ENCODE measurements at places on chromosomes 11 and 22.

DNA sequence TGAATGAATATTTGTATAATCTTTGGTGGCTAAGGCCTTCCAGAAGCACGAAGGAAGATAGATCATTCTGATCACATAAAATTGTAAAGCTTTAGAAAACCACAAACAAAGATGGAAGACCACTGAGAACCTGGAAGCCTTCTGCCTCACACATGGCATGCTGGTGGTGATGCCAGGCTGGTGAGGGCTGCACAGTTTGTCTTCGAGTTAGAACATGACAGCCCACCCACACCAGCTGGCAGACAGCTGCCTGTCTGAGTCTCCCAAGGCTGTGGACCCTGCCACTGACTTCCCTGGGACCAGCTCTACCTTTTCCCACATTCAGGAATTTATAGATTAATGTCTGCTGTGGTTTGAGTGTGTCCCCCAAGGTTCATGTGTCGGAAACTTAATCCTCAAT lies 48.8 kb upstream of the B3GAT1 start:
- DNase-seq = no peak

DNA sequence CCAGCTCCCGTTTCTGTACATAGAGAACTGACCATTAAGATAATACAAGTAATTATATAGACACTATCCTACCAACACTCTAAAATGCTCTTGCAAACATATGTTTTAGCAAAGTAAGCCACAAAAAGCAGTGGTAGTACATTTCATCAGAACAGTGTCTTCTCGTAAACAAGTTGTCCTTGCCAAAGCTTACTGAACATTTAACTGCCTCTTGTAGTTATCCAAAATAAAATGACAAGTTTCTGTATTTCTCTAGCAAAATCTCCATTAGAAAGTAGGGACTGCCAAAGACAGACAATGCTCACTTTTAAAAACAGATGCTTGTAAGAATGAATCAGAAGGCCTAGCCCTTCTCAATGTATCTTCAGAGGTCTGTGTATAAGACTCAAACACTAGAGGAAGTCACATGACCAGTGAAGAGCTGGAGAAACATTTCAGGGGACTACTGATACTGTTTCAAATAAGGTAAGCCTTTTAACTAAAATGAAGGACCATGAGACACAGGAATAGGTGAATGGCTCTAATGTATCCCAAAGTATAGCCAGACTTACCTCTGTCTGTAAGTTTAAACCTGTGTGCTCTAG lies 7.8 kb upstream of the ZC3H12C start:
- no peak for DNase-seq

DNA sequence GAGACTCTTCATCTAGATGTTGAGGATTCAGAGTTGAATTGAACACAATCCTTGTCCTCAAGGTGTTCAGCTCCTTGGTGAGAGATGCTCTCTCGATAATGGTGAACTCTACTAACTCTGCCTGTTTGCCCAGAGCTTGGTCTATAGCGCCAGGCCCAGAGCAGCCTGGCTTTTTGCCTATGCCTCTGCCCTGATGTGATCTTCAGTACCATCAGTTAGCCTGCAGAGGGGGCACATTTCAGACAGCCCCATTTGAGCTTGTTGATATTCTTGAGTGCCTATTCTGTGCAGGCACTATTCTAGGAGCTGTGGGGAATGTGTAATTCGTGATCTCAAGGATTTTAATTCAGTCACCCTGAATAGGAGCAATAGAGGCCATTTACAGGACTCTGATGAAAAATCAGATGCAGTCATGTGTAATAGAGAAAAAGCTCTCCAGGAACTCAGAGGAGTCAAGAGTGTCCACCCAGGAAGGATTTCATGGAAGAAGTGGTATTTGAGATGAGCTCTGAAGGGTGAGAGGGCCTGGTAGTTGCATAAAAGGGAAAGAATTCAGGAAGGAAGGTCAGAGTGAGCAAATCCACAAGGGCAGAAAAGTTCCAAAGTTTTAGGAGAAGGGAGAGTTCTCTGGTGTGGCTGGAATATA lies 19.3 kb downstream of the GTPBP1 start:
- no peak for DNase-seq

- no peak for DNase-seq
Observed at GRCh38 chr11:66720223-66720898, 8.7 kb downstream of the SPTBN2 start.

DNA sequence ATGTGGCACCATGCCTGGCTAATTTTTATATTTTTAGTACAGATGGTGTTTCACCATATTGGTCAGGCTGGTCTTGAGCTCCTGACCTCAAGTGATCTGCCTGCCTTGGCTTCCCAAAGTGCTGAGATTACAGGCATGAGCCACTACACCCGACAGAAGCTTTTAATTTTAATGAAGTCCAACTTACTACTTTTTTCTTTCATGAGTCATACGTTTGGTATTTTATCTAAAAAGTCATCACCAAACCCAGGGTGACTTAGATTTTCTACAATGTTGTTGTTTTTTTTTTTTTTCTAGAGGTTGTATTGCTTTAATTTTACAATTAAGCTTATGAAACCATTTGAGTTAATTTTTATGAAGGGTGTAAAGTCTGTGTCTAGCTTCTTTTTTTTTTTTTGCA lies 34.9 kb downstream of the JRKL start:
- DNase-seq = no peak

DNA sequence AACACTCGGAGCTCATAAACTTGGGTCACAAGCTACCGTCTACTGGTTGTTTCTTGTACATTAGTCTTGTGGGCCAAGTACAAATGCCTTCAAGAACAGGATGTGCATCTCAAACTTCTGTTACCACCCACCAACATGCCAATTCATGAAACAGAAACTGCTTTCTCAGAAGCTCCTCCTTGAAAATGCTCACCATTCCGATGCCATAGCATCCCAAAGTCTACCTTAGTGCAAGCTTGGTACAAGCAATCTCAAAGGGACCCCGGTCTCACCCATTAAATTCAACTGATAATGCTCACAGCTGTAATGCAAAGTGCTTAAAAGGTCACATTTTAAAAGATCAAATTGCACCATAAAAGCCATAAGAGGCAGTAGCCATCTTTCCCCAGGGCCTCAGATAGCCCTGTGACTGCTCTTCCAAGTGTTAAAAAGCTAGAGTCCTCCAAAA lies 31.8 kb upstream of the CCDC34 start:
- no peak for DNase-seq

DNA sequence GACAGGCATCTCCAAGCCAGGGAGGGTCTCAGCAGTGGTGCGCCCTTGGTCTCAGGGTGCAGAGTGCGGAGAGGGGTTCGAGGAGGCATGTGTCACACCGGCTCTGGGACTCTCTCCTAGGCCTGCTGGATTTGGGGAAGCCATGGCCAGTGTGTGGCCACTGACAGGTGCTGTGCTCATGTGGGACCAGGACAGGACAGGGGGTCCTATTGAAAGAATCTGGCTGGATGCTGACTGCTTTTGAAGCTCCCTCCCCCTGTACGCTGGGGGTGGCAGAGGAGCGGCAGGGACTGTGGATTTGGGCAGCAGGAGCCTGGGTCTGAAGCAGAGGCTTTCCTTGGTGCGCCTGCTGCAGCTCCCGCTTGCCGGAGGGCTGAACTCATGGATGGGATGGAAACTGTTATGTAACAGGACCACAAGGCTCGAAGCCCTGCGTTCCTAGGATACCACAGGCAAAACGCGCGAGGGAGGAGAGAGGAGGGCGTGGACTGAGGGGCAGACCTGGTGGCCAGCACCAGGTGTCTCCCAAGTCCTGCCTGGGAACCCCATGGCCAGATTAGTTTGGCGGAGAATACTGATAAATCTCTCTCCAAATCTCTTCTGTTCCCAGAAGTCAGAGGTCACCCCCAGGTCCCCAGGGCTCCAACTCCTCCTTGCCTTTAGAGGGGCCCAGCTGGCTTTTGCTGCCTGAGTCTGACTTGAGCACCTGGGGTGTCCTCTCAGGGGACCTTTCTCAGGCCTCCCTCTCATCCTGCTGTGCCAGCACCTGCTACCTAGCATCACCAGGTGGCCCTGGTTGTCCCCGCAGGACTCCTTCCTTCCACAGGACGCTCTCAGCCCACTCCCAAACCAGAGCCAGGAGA lies 13.8 kb upstream of the TEF start:
- DNase-seq = no peak

DNA sequence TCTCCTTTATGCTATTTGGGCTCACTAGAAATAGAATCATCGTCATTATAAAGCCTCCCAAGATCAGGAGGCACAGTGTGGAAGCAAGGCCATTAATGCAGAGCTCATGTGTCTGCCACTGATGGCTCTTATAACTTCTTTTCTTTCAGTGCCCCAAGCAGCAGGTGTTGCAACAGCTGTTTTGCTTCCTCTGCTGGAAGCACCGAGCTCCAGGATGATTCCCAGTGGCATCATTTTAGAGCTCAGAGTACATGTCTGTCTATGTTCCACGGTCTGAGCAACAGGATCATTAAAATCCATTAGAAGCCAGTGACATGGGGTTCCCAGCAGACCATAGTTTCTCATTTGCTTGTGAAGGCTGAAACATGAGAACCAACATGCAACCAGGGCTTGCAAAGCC lies 803.0 kb upstream of the FAT3 start:
- no peak for DNase-seq
